ENCODE measurements at places on chromosomes 16 and 17.

- no peaks in the 10 kb centered on the region for H3K27me3 ChIP-seq
- no peak for DNase-seq
- H3K4me1 ChIP-seq = no peaks in the 10 kb centered on the region
Observed at GRCh38 chr17:75557075-75557851, 30.3 kb upstream of the MYO15B start.

- no peaks in the 10 kb centered on the region for H3K36me3 ChIP-seq
- no peaks in the 10 kb centered on the region for H3K27me3 ChIP-seq
- no peaks in the 10 kb centered on the region for H3K4me1 ChIP-seq
- H3K27ac ChIP-seq = no peak overlapping the region
- H3K4me3 ChIP-seq = no peak overlapping the region
Observed at GRCh38 chr17:20281860-20282259, 185.5 kb downstream of the LGALS9B start.

- H3K4me1 ChIP-seq = peaks cover 16% of the 10 kb centered on the region
- no peaks in the 10 kb centered on the region for H3K36me3 ChIP-seq
- H3K27ac ChIP-seq = peak overlapping the region; percentile 96
- peak overlapping the region; percentile 78 for H3K4me3 ChIP-seq
Observed at GRCh38 chr16:88686062-88686438, 257 bp downstream of the SNAI3 start.

- DNase-seq = no peak
- no peaks in the 10 kb centered on the region for H3K4me1 ChIP-seq
- no peaks in the 10 kb centered on the region for H3K36me3 ChIP-seq
- H3K4me3 ChIP-seq = no peak overlapping the region
- H3K27ac ChIP-seq = no peak overlapping the region
- peaks cover 6% of the 10 kb centered on the region for H3K27me3 ChIP-seq
Observed at GRCh38 chr16:64762211-64762610, 359.7 kb downstream of the CDH11 start.

GRCh38 chr17:65155622-65156021 lies 18.5 kb downstream of the RGS9 start:
- no peak overlapping the region for H3K27ac ChIP-seq
- H3K27me3 ChIP-seq = no peaks in the 10 kb centered on the region

DNA sequence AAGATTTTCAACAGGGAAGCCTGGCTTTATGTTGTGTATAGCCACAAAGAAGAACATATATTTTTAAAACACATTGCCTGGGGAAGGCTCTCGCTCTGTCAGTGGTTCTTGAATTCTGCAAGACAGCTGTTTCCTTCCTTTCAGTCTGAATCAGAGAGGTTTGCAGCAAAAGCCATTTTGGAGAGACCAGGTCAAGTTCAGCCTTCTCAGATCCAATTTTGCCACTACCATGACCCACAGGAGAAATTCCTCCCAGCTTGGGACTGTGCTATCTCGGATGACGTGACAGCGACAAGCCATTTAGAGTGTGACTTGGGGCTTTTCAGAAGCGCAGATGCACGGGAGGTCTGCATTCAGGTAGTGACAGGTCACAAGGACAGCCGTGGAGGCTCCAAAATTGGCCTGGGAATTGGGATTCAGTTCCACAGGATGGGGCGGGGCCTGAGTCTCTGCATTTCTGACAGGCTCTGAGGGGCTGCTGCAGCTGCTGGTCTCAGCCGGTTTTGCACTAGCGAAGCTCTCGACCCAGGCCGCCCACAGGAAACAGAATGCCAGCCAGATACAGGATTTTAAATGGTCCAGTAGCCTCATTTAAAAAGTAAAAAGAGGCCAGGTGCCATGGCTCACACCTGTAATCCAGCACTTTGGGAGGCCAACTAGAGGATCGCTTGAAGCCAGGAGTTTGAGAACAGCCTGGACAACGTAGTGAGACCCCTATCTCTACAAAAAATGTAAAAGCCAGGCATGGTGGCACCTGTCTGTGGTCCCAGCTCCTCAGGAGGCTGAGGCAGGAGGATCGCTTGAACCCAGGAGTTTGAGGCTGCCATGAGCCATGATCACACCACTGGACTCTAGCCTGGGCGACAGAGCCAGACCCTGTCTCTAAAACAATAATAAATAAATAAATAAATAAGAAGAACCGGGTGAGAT lies 196.6 kb upstream of the CIBAR2 start:
- H3K4me3 ChIP-seq = no peak overlapping the region
- H3K36me3 ChIP-seq = no peaks in the 10 kb centered on the region
- peaks cover 78% of the 10 kb centered on the region for H3K4me1 ChIP-seq
- no peaks in the 10 kb centered on the region for H3K27me3 ChIP-seq

GRCh38 chr16:71672125-71672524 lies 46.1 kb downstream of the MARVELD3 start:
- no peak overlapping the region for H3K4me3 ChIP-seq
- H3K27ac ChIP-seq = no peak overlapping the region
- no peak for DNase-seq
- H3K4me1 ChIP-seq = no peaks in the 10 kb centered on the region
- no peaks in the 10 kb centered on the region for H3K27me3 ChIP-seq
- peaks cover 4% of the 10 kb centered on the region for H3K36me3 ChIP-seq

DNA sequence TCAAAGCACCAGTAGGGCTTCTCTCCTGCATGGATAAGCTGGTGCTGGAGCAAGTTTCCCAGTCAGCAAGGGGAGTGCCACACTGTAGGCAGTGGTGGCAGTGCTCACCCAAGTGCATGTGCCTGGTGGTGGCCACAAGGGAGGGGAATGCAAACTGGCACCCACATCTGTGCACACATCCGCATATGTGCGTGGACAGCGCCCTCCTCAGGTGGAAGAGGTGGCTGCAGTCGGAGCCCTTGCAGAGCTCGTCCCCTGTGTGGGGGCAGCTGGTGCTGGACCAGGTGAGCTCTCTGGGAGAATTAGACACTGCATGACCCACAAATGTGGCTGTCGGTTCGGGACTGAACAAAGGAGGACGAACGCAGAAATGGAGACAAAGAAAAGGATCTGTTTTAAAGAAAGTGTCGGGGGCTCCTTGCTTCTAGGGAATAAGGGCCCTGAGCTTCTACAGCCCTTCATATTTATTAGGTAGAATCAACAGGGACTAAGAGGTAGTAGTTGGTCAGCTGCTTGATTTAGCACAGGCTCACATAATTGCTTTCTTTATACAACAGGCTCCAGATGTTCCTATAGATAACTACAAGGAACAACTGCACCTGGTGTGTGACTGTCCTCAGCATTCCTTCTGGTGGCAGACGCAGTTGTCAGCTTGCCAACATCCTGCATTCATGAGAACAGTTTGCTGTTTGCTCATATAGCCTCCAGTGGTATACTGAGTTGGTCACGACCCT lies 5.3 kb upstream of the ZNF689 start:
- H3K27ac ChIP-seq = no peak overlapping the region
- no peak overlapping the region for H3K4me3 ChIP-seq
- no peaks in the 10 kb centered on the region for H3K4me1 ChIP-seq
- H3K36me3 ChIP-seq = no peaks in the 10 kb centered on the region
- peak; percentile 35 for DNase-seq

GRCh38 chr16:55971447-55971846 lies 96.3 kb upstream of the CES5A start:
- no peaks in the 10 kb centered on the region for H3K27me3 ChIP-seq
- no peaks in the 10 kb centered on the region for H3K4me1 ChIP-seq
- H3K4me3 ChIP-seq = no peak overlapping the region
- DNase-seq = no peak

- H3K36me3 ChIP-seq = no peaks in the 10 kb centered on the region
- no peak overlapping the region for H3K27ac ChIP-seq
- H3K4me1 ChIP-seq = no peaks in the 10 kb centered on the region
- DNase-seq = no peak
Observed at GRCh38 chr16:48035142-48035541, 120.7 kb downstream of the ABCC12 start.

GRCh38 chr17:65446838-65447526 lies 114.5 kb downstream of the AXIN2 start:
- H3K27ac ChIP-seq = no peak overlapping the region
- no peaks in the 10 kb centered on the region for H3K4me1 ChIP-seq
- H3K27me3 ChIP-seq = no peaks in the 10 kb centered on the region

DNA sequence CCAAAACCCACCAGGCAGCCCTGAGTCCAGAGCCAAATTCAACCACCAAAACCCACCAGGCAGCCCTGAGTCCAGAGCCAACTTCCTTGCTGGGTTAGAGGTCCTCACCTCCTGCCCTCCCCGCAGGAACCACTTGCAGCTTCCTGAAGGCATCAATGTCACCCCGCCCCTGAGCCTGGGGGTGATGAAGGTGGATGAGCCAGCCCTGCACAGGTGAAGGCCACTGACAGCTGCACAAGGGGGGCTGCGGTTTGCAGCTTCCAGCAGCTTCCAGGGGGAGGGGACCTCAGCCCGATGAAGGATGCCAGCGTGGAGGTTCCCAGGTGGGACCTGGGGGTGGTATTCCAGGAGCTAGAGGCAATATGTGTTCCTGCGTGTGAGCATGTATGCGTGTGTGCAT lies 7.6 kb upstream of the CSNK1D start:
- H3K36me3 ChIP-seq = no peaks in the 10 kb centered on the region
- H3K4me1 ChIP-seq = no peaks in the 10 kb centered on the region
- no peaks in the 10 kb centered on the region for H3K27me3 ChIP-seq
- no peak overlapping the region for H3K27ac ChIP-seq

GRCh38 chr16:57358527-57359095 lies at the start of gene CCL22:
Gene CCL22 (plus strand): TSS chr16:57358783. CDS start chr16:57358817, 34 bp downstream.
- no peaks in the 10 kb centered on the region for H3K36me3 ChIP-seq
- no peaks in the 10 kb centered on the region for H3K27me3 ChIP-seq
- DNase-seq = no peak
- no peak within 1 kb of the TSS for H3K27ac ChIP-seq

GRCh38 chr16:15434079-15434424 lies 336 bp upstream of the BMERB1 start:
- peak overlapping the region; percentile 95 for H3K4me3 ChIP-seq
- peaks cover 5% of the 10 kb centered on the region for H3K4me1 ChIP-seq
- H3K27me3 ChIP-seq = no peaks in the 10 kb centered on the region
- peak overlapping the region; percentile 84 for H3K27ac ChIP-seq
- no peaks in the 10 kb centered on the region for H3K36me3 ChIP-seq

All from gastrocnemius medialis (tissue), 4 donors.